Stomach (tissue), 19 donors: ENCODE measurements at places on chromosomes 4 and X. TPM values are rescaled to one million over a fixed set of nuclear protein-coding genes. Genes with fewer than 3 reads are reported as not detected.

The AMELX gene
- not detected for total RNA-seq

The TNIP3 gene
- total RNA-seq = 1.8 TPM

The ACTRT1 gene
- total RNA-seq = not detected

The CCDC160 gene
- total RNA-seq = not detected

The SSX1 gene
- not detected for total RNA-seq

The CXCL1 gene
- 2.3 TPM for total RNA-seq

The VGLL1 gene
- total RNA-seq = not detected

The ARL9 gene
- not detected for total RNA-seq

The PRDM5 gene
- total RNA-seq = 64.7 TPM

The ZC4H2 gene
- total RNA-seq = 6.1 TPM

The SPANXD gene
- not detected for total RNA-seq

The VCX gene
- total RNA-seq = not detected

The MAP9 gene
- total RNA-seq = 1.2 TPM

The HELT gene
- total RNA-seq = not detected

The SAGE1 gene
- total RNA-seq = not detected

The UCHL1 gene
- total RNA-seq = 43.4 TPM

The POU4F2 gene
- not detected for total RNA-seq

The PPEF1 gene
- total RNA-seq = not detected

The LONRF3 gene
- 8.5 TPM for total RNA-seq
